Liver (tissue), 10 donors: ENCODE measurements at places on chromosomes 1 and 21.

- DNase-seq: no peak
Measured at GRCh38 chr1:52571783-52572182, 18.9 kb upstream of the TUT4 start.

DNA sequence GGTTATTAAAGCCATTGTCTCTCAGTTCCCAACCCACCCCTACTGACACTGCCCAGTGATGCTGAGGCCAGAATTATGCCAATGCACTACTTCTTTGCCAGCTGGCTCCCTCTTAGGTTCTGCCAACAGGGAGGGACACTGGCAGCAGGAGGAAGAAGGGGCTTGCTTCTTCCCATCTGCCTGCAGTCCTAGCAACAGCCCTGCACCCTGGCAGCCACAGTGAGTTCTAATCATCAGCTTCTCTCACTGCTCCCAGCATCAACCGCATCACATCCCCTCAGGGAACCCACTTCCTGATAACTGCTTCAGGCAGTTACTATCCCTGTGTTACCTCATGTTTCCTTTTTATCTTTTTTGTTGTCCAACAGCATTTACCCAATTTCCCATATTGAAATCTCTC is 86.2 kb downstream of the UBR4 start:
- DNase-seq: no peak

- no peak for DNase-seq
Measured at GRCh38 chr1:2409745-2410144, 2.6 kb downstream of the PEX10 start.

GRCh38 chr1:170695955-170696590 is 32.1 kb downstream of the PRRX1 start:
- DNase-seq: no peak

- no peak for DNase-seq
Measured at GRCh38 chr1:63829349-63830327, 55.8 kb downstream of the ROR1 start.

GRCh38 chr1:109259674-109260557 is 10.6 kb downstream of the CELSR2 start:
- DNase-seq: no peak

DNA sequence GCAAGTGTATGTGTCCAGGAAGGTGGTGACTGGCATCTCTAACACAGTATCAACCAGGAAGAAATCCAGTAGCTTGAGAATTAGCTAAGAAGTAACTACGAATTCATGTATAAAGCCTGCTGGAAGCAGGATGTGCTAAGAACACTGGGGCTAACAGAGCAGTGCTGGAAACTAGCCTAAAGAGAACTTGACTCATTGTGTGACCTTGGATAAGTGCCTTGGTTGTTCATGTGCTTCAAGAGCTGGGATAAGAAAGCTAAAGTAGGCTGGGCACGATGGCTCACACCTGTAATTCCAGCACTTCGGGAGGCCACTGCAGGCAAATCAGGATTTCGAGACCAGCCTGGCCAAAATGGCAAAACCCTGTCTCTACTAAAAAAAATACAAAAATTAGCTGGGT is 186.9 kb downstream of the RRAGC start:
- no peak for DNase-seq

- no peak for DNase-seq
Measured at GRCh38 chr1:114342376-114342775, 168.6 kb downstream of the TRIM33 start.
